Femur (tissue), 1 donor: ENCODE measurements at places on chromosomes 6 and 20.

- no peak for DNase-seq
Measured at GRCh38 chr6:97702248-97702647, 419.2 kb upstream of the MMS22L start.

GRCh38 chr6:34656378-34657036, 40.1 kb downstream of the ILRUN start:
- no peak for DNase-seq

GRCh38 chr6:43307451-43308100, 1.1 kb downstream of the CRIP3 start:
- no peak for DNase-seq

DNA sequence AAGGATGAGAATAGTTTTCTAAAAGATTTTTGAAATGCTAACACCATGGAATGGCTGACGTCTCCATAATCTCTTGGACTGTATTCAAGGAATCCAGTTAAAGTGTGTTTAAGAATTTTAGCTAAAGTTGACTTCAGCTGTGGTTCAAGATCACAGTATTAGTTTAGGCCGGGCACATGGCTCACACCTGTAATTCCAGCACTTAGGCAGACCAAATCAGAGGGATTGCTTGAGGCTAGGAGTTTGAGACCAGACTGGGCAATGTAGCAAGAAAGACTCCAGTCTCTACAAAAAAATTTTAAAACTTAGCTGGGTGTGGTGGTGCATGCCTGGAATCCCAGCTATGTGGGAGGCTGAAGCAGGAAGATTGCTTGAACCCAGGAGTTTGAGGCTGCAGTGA, 68.2 kb downstream of the RFPL4B start:
- DNase-seq = no peak
